ENCODE measurements at places on chromosomes 6 and 20.
A peak's percentile ranks its signal among the peaks of the same experiment; 100 is the strongest.

DNA sequence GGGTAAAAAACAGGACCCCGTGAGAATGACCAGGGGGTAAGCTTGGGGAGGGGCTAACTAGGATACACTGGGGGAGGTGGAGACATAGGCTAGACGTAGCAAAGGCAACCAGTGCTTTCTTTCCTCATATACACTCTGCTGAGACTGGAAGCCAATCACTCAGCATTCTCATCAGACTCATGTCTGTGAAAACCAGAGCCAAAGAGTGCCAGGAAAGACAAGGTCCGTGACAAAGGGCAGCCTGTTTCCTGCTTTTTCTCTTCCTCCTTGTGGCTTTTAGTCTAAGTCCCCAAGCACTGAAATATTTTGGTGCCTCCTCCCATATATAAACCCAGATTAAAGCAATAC, 97.9 kb upstream of the NEDD9 start:
- peak; percentile 71 for DNase-seq

DNA sequence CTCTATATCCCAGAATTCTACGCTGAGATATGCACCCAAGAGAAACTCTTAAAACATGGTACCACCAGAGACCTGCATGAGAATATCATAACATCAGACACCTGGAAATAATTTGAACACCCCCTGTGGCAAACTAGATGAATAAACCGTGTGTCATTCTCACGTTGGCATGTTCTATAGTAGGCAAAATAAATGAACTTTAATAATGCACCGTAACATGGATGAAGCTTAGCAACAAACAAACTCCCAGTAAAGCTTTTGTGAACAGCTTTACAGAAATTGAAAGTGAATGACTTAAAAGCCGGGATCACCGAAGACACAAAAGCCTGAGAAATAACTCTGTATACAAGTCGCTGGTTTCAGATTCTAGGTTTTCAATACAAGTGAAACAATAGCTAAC, 1166.8 kb upstream of the CITED2 start:
- DNase-seq = no peak

DNA sequence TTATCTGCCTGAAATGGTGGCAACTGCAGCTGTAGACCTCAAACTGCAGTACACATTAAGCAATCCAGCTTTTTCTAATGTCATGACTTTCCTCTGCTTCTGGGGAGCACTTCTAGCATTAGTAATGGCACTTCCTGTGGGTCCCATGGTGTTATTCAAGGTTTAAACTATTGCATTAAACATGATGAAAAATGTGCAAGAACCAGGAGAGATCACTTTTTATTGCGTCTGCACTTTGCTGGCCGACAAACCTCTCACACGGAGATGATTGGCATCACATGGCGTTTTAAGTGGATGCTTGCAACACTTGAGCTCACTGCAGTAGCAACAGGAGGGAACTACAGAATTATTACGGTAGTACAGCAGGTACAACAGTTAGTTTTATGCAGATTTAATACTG, 148.4 kb downstream of the HIVEP2 start:
- DNase-seq = no peak

DNA sequence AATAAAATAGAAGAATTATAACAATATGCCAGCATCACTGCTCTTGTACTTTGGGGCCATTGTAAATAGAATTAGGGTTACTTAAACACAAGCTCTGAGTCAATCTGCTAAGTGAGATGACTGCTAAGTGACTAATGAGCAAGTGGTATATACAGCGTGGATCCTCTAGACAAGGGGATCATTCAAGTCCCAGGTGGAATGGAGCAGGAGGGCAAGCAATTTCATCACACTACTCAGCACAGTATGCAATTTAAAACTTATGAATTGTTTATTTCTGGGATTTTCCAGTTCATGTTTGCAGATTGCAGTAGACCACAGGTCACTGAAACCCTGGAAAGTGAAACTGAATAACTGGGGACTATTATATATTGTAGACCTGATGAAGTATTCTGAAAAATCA, 235.3 kb downstream of the BTBD3 start:
- DNase-seq = no peak

GRCh38 chr20:59403261-59403961, 103.0 kb downstream of the EDN3 start:
- DNase-seq = peak; percentile 39

- DNase-seq = peak; percentile 79
Measured at GRCh38 chr6:133502441-133503335, 261.5 kb downstream of the EYA4 start.

- peak; percentile 67 for DNase-seq
Measured at GRCh38 chr20:41052742-41053419, 24.3 kb downstream of the TOP1 start.

GRCh38 chr6:15672291-15672690, 9.5 kb upstream of the DTNBP1 start:
- no peak for DNase-seq

GRCh38 chr6:127971945-127972391, 71.1 kb upstream of the THEMIS start:
- peak; percentile 22 for DNase-seq

DNA sequence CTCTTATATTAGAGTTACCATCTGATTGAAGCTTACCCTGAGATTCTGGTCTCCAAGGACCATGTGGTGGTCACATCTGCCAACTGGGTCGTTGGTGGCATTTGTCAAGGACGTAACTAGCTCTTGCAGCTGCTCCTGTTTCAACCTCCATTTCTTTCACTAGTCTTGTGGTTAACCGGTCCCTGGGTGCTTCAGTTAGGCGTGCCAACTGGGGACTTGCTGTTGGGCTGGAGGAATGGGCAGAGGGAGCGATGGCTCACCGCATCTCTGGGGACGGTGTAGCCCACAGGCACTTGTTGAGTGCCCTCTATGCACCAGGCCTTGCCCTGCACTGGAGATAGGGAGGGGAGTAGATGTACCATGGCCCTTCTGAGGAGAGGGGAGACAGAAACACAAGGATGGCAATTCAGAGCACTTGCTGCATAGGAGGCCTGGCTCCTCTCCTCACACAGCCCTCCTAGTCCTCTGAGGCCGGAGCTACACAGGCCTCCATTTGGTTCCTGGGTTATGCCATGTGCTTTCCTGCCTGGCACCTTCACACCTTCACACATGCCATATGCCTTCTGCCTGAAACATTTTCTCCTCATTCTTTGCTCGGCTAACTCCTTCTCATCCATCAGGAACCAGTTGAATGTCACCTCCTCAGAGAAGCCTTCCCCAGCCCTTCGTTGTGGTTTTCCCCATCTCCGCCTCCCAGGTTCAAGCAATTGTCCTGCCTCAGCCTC, 20.0 kb upstream of the ASXL1 start:
- no peak for DNase-seq

- no peak for DNase-seq
Measured at GRCh38 chr6:4589295-4589694, 186.9 kb upstream of the CDYL start.

- DNase-seq = peak; percentile 70
Measured at GRCh38 chr6:99588618-99589289, 17.9 kb upstream of the PRDM13 start.

DNA sequence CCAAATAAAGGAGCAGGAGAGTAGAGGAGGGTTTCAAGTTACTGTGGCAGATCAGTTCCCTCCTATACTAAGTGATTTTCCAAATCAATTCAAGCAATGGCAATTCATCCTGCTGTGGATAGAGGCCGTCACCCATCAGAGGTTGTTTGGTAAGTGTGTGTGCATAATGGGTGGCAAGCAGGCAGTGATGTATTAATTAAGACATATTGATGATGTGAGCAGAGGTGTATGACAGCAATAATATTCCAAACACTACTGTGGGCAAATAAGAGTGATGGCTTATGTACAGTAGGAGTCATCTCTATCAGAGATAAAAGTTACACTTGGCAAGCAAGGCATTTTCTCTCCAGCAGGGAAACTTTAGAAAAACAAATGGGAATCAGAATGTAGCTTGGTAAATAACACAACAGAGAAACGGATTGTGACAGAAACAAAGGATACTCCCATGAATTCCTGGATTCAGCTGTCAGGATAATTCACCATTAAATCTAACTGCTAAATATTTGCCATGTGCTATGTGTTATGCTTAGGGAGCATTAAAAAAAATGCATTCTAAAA, 196.3 kb downstream of the KHDC1L start:
- no peak for DNase-seq

DNA sequence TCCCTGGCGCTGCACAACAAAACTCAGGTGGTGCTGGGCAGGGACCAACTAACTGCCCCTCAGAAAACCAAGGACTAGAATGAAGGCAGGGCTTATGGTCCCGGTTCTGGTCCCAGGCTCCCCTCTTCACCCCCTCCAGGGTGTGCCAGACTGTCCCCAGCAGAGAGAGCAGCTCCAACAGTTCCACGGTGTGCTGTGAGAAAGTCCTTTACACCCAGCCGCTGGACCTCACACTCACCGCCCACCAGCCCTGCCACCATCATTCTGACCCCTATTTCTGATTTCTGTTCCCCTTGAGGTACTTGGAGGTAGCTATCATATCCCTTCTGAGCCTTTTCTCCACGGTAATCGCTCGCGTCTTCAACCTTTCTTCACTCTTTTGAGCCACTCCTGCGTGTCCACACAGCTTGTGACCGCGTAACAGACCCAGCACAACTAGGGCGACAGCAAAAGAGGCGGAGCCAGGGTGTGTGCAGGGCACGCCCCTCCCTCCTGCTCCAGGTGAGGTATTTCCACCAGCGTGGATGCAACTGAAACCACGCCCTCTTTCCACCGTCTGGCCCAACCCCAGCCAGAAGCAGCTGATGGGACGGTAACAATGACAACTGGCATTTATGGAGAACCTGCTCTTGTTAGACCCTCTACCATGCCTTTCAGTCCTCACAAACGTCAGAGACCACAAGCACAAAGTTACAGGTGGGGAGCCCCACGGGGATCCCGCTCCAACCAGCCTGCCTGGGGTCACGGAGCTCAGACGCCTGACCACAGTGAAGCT, 2.3 kb downstream of the PXDC1 start:
- DNase-seq = peak; percentile 48

GRCh38 chr6:38603966-38604365, 35.8 kb downstream of the BTBD9 start:
- DNase-seq = no peak

DNA sequence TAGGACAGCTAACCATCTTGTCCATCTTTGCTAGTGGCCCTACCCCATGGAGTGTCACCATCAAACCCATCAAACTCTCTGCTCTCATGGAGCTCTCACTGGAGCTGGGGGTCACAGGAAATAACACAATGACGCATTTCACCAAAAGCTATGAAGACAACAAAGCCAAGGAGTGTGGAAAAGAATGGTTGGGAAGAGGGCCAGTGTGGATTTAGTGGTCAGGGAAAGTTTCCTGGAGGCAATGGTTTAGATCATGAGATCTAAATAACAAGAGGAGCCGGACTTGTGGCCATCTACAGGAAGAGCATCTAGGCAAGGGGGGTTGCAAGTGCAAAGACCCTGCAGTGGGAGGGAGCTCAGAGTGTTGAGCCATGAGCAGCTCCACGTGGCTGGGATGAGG, 189.5 kb downstream of the BMP7 start:
- DNase-seq = no peak

DNA sequence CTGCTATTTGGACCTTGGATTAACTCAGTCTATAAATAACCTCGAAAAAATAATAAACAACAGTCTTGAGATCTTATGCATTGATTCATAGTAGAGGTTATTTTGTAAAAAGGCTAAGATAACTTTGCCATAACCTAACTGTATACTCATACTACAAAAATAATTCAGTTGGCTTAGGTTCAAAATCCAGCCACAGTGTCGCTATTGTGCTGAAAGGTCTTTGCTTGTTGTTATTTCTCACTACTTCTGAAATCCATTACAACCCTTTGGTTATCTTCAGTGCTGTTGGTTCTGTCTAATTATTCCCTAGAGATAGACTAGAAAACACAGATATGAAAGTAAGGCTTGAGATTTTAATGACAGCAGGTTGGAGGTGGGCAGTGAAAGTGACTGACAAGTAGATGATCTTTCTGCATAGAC, 74.4 kb downstream of the MKKS start:
- no peak for DNase-seq

- no peak for DNase-seq
Measured at GRCh38 chr6:29336269-29336668, 32.4 kb downstream of the OR5V1 start.

GRCh38 chr6:50842446-50842845, 23.8 kb downstream of the TFAP2B start:
- DNase-seq = no peak

GRCh38 chr6:149014631-149015534, 268.1 kb downstream of the UST start:
- peak; percentile 92 for DNase-seq

All from umbilical cord (tissue), 2 donors.